ENCODE measurements at places on chromosomes 2 and 18.

DNA sequence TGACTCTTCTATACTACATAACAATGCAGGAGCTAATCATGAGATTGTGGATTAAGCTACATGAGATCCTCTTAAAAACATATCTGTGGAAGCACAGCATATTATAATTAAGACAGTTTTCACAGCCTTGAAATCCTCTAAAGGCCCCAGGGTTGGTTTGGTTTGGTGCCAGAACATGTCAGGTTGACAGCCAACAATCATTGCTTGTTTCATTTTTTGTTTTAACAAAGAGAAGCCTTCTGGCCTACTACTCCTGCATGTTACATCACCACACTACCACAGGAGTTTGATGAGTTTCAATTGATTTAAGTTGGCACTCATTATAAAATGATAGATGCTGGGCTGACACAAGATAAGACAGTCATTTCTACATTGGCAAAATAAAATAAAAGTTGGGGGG, 255.9 kb upstream of the ERBB4 start:
- no peak for DNase-seq

GRCh38 chr2:169975221-169975620, 148.0 kb downstream of the UBR3 start:
- DNase-seq, result no peak

DNA sequence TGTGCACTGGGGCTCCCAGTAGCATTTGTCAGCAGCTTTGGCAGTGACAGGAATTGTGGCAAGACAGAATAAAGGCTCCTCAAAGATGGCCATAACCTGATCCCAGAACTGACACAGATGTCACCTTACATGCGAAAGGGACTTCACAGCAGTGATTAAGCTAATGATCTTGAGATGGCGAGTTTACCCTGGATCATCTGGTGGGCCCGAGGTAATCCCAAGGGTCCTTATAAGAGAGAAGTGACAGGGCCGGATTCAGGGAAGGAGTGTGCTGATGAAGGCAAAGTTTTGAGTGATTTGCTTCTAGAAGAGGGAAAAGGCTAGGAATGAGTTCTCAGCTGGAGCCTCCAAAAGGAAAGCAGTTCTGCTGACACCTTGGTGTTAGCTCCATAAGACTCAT, 333.9 kb downstream of the LPIN1 start:
- no peak for DNase-seq

DNA sequence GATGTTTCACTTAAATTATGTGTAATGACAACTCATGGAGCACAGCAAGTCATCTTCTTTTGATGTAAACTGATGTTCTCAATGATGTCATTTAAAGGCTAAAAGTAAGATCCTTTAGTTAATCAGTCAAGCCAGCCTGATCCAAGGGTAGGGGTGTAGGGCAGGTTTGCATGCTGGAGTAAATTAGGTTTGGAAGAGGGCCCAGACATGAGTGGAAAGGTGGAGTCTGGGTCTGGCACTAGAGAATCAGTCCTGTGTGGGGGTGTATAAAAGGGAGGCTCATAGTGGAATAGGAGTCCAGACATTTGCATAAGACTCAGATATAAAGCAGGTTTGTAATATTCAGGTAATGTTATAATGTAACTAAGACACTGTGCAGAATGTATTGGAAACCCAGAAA, 88.8 kb upstream of the NYAP2 start:
- no peak for DNase-seq

DNA sequence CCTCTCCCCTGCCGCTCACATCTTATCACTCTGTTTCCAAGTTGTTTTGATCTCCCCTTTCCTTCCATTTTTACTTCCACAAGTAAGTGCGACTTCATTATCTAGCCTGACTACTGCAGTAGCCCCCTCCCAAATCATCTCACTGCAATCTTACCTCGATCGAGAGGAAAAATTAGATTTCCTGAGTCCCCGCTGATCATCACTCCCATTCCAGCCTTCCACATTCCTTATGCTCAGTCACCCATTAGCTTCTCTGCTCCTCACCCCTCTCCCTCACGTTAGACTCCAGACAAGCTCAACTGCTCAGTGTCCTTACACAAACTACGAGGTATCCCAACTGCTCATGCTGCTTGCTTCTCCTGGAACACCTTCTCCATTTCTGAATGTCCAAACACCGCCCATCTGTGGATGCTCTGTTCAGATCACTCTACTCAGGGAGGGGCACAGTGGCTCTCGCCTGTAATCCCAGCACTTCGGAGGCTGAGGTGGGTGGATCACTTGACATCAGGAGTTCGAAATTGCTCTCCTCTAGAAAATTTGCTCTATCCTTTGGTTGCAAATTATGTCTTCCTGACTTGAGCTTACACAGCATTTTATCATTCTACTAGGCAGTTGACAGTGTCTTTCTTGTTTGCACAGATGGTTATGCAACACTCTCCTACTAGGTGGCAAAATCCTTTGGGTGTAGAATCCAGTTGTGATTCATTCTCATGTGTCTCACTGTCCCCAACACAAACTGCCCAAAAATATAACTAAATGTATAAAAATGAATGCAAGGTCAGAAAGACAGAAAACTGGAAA, 96.5 kb downstream of the INO80D start:
- DNase-seq, result no peak

All from WTC11 (cell line).